Activated CD4-positive, alpha-beta T cell treated with anti-CD3 and anti-CD28 coated beads, Interleukin-2, Interleukin-4, amounts not matched to agents 100 ng/mL and 50 ng/mL, durations not matched to agents 16 hours and 8 hours (primary cell): ENCODE measurements at places on chromosomes 4 and X.

DNA sequence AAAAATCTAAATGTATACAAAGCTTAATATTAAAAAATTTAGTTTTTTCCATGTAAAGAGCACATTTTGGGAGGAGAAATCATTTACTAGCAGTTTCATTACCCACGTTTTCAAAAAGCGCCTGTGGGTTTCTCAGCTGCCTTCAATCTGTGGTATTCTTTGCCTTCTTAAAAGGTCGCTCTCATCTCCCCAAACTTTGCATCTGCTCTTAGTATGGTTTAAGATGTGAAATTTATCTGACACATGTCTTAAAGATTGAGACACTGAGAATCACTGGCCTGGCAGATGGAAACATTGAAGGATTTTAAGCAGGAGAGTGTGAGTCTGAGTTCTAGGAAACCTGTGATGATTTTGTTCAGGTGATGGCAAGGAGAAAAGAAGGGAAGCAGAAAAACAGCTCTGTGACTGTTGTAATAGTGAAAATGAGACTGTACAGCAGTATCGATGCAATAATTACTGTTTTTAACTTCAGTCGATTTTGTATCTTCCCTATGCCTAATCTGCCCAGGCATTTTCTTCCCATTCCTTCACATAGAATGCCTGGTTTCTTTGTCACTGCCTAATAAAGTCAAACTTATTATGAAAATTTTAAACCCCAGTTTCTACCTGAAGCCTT lies 75.9 kb downstream of the PAQR3 start:
- no peak for DNase-seq

DNA sequence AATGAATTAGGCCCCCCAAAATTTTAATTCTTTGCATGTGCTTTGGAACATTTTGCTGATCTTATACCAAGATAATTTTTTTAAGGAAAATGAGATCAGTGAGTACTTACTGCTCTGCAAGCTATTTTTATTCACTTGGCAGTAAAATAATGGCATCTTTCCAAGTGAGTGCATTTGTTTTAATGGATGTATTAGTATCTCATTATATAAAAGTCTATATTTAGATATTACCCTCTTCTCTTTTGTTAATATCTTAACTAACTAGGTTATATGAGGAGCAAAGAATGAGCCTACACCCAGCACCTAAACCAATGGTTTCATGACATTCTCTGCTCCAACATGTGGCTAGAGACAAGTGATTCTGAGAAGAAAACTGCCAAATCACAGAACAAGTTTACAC lies 21.1 kb upstream of the ARAF start:
- DNase-seq, result no peak

DNA sequence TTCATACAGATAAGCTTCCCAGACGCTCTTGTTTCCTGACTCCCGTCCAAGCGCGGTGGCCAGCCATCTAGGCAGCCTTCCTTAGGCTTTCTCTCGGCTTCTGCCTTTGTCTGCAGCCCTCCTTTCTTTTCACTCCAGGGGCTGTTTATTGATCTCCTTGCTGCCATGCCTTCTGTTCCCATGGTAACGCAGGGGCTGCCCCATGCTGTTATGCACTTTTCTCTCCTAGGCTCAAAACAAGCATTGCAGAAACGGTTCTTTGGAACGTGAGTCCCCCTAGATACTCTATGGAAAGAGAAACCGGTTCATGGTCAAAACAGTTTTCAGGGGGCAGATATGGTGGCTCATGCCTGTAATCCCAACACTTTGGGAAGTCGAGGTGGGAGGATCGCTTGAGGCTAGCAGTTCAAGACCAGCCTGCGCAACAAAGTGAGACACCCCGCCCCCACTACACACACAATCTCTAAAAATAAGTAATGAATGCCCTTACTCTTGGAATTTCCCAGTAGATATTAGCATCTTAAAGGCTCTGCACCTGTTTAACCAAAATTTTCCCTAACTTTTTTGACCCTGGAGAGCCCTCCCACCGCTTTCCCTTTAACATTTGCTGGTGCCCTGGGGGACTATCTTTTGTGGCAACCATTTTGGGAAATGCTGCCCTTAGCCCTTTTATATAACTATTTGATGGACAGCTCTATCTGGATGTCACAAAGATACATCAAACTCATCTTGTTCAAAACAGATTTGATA lies 53.9 kb upstream of the ZNF157 start:
- DNase-seq, result no peak

DNA sequence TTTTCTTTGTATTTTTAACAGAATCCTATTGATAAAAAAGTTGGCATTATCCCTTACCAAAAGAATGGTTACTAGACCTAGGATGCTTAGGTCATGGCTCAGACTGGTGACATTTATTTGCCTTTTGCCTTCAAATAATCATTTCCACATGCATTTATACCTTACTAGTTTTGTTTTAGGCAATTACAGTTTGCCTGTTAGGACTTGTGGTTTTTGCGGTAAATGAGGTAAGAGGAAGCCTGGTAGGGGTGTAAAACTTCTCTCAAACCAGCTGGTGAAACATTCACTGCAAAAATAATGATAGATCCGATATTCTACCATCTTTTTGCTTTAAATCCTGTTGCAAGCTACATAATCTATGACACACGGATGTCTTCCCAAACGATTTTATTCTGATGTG lies 12.1 kb downstream of the LAMP2 start:
- DNase-seq, result peak; percentile 60

- no peak for DNase-seq
These were observed 144.6 kb upstream of the EDNRA start for GRCh38 chr4:147336252-147336651.

DNA sequence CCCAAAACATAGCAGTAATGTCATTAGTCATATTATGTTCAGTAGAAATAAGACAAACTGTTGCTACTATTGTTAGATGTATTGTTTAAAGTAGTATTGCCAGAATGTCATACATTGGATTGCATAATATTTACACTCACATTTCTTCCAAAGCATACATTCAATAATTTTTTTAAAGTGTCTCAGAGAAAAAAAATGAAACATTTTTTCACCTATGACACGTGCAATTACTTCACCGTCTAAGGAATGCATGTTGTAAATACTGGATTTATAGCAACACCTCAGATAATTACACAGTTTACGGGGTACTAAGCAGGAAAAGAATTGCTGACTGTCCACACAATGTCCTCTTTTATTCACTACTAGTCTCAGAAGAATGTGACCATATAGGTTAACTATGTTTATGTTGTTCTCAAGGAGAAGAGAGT lies 162.1 kb downstream of the PCDH18 start:
- DNase-seq, result no peak

GRCh38 chr4:113328514-113328913 lies 279.1 kb downstream of the ANK2 start:
- DNase-seq, result no peak

GRCh38 chr4:166197166-166197565 lies 324.1 kb downstream of the TLL1 start:
- DNase-seq, result no peak

GRCh38 chr4:62260254-62260653 lies 1060.1 kb downstream of the ADGRL3 start:
- DNase-seq, result no peak

DNA sequence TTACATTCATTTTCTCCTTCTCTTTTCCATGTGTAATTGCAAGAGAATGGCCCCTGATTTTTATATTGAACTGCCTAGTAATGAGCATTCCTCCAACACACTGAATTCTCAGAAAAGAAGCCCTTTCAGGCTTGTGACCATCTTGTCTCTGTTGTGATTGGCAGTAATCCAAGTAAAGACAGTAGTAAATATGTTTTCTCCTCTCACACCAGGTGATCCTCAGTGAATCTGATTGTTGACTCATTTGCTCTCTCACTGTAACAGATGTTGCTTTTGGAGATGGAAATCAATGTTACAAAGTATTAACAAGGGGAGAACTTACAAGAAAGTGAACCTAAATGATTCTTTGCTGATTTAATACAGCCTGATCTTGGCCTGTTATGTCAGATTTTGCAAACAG lies 271.0 kb downstream of the AFF2 start:
- no peak for DNase-seq

DNA sequence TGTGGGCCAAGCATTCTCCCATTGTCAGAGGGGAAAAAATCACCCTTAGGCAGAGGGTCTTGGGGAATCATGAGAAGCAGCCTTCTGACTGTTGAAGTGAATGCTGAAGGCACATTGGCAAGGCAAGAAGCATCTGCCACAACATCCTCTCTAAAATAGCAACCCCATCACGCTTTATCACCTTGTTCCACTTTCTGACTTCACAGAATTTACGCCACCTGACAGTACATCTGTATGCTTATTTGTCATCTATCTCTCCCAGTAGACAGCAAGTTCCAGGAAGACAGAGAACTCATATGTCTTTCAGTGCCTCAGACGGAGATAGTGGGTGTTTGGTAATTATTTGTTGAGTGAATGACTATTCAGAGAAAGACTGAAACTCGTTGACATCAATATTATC lies 68.4 kb upstream of the SCML1 start:
- no peak for DNase-seq

GRCh38 chrX:25010784-25011588 lies 4.8 kb downstream of the ARX start:
- no peak for DNase-seq

DNA sequence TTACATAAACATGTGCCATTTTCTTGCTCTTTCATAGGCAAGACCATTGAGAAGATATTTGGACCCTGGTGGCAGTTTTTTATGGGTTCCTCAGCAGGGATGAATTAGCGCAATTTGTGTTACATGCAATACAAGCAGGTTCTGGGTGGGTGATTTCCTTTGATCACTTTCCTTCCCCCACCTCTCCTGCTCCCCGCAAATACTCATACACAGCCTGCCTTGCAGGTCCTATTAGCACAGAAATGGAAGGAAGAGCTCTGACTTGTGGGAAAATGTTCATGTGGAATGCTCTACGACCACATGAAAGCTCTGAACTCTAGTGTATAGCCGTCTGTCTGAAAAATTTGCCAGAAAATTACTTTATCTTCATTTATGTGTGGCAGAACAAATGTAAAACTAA lies 361.0 kb upstream of the FAT1 start:
- no peak for DNase-seq

DNA sequence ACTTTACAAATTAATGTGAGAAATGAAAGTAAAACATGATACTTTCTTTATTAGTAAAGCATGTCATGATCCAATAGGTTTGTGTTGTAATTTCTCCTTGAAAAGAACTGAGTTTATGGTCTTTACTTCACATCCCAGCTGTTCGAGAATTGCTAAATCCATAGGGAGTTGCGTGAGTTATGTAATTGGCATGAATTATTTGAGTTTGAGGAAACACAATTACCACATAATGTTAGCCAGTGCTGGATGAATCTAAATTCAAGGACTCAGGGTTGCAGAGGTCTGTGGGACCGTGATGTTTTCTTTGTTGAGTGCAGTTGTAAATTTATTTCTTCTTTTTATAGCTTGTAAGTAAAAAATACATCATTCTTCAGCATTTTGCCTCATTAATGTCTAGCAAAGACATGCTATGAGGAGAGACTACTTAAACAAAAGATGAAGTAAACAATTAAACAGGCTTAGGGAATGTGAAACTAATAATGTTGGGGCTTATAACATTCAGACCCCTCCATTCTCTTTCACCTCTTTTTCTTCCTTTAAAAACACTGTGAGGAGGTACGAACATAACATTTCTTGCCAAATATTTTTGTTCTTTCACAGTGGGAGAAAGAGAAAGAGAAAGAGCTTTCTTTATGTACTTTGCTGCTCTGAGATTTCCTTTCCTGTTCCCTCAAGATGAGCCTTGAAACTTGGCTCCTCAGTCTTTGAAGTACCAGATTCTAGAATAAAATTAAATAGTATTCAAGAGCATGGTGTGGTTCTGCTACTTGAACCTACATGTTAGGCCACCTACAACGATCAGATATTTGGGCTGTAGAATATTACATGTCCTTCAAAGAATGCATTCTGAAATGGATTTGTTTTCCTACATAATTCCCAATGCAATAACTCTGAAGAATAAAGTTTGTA lies 159.6 kb upstream of the ANK2 start:
- DNase-seq, result no peak

DNA sequence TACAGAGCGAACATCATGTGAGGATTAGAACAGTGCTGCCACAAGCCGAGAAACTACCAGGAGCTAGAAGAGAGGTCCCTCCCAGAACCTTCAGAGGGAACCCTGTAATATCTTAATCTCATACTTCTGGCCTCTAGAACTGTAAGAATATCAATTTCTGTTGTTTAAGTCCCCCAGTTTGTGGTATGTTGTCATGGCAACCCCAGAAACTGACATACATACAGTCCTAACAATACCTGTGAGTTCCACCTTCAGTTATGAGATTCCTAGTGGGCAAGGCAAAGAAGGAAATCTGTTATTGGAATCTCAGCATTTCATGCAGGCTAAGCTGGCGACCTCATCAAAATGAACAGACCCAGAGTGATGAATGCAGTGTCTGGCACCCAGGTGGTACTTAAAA lies 42.5 kb downstream of the ZBTB49 start:
- DNase-seq, result no peak

DNA sequence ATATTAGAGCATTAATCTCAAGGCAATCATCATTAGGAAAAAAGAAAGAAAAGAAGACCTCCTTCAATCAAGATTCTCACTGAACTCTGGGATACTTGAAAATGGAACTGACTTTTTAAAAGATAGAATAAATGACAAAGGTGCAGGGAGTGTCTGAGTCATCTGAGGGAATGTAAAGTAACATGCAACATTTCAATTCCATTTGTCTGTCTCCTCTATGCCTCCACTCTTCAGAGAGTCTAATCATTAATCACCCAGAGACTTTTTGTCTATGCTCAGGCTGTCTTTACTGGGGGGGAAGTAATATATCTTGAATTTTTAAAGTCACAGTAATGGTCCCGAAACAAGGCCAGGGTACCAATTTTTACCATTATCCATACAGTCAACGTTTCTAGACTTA lies 55.0 kb upstream of the PACRGL start:
- no peak for DNase-seq

- no peak for DNase-seq
These were observed 28.3 kb downstream of the CYTL1 start for GRCh38 chr4:4990857-4991540.

DNA sequence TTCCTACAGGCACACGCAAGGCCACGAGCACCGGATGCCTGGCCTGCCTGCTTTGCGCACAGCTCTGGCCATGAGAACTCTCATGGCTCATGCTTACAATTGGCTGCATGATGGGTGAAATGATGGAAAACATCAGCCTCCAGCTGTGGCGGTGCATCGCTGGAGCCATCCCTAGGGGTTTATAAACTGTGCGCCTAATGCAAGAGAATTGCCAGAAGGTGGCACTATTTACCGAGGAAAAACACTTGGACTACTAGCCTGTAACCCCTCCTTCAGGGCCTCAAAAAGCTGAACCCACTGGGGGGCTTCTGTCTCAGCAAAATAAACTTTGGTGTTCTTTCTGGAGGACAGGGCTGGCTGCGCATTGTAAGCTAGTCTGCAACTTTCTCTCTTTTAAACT lies 51.9 kb downstream of the PHKA2 start:
- DNase-seq, result peak; percentile 17

DNA sequence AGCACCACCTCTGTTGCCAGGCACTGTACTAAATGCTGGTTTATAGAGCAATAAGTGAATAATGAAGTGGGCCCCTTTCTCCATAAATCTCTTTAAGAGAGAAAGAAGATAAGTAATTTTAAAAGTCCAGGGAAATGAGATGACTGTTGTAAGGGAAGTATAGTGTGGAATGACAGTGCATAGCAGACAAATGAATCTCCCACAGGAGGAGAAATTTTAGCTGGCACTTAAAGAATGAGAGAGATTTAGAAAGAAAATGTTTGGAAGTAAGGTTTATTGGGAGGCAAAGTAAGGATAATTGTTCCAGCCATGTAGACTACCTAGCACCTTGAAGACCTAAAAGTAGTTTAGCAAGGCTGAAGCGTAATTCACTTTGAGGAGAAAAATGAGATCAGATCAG lies 1081.1 kb upstream of the PABPC4L start:
- DNase-seq, result no peak
